ENCODE measurements at places on chromosomes 12 and 14.

GRCh38 chr12:118023301-118023860 is 6.9 kb downstream of the RFC5 start:
- no peak for DNase-seq

DNA sequence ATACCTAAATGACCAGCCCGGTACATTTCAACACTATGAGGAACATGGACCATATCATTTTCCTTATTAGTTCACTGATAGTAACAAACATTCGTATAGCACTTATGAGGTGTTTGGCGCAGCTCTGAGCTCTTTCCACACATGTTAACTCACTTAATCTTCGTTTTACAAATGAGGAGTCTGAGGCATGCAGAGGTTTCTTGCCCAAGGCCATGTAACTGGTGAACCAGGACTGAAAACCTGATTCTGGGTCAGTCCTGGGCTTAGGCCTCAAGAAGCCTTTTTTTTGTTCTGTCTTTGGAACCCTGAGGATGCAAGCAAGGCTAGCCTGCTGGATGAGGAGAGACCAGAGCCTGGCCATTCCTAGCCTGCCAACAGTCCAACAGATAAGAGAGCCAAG is 55.0 kb downstream of the C14orf132 start:
- no peak for DNase-seq

GRCh38 chr12:32134101-32134888 is 27.6 kb downstream of the BICD1 start:
- peak; percentile 51 for DNase-seq

- peak; percentile 74 for DNase-seq
Measured at GRCh38 chr12:16347391-16348298, at the start of gene MGST1. TSS of gene MGST1 (plus strand) at chr12:16347645. CDS start at chr12:16354253, 6,608 bp downstream.

DNA sequence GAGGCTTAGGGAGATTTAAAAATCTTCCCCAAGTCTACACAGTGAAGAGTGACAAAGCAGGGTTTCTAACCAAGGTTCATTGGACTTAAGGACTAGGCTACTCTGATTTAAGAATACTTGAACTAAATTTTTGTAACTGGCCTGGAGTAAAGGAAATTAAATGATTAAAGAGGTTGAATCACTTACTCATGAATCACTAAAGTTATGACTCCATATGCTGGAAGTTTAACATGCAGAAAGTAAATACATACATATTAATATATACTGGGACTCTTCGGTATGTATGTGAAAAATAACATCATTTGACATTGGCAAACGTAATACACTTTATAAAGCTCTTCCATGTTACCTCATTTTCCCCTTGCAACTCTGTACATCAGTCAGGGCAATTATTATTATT is 322.9 kb downstream of the KCNH5 start:
- DNase-seq, result no peak

GRCh38 chr14:99812096-99812750 is 19.0 kb downstream of the EML1 start:
- no peak for DNase-seq

DNA sequence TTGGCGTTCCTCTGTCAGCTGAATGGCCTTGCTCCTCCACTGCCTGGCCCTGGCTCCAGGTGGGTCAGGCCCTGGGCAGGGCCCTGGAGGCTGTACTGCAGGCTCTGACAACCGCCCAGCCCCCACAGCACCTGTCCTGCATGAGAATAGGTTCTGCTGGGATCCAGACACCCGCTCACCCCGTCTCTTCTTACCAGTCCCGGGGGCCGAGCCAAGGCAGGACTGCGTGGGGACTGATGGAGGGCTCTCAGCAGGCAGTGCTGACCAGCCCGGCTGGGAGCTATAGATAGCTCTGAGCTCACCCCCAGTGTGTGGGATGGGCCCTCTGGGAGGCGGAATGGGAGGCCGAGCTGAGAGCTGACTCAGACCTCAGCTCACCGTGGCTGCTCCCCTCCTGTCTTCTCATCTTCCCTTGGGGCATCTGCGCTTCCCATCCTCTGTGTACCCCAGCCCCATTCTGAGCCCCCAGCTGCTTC is 39.6 kb downstream of the TEAD4 start:
- DNase-seq, result peak; percentile 84

DNA sequence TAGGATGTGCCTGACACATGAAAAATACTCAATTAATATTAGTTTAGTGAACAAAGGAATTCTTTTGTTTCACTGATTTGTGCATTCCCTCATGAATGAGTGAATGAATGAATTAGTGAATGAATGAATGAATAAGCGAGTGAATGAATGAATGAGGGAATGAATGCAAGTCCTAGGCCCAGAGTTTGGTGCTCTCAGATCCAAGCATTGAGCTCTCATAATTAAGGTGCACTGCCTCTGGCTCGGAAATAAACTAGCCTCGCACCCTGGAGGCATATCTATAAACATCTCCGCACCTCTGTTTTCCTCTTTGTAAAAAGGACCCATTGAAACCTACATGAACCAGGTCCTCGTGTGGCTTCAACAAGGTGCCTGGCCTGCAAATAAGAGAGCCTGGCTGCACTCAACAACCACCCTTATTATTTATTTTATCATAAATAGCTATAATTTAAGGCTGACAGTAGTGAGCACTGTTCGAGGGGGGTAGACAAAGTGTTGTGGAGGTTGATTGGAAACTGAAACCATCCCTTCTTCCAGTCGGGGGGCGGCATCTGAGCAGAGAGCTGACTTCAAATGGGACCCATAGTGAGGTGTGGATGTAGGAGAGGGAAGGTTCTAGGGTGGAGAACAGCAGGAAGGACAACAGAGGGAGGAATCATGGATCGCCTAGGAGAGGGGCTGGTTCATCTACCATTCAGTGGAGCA is 316.8 kb downstream of the BCL11B start:
- no peak for DNase-seq

DNA sequence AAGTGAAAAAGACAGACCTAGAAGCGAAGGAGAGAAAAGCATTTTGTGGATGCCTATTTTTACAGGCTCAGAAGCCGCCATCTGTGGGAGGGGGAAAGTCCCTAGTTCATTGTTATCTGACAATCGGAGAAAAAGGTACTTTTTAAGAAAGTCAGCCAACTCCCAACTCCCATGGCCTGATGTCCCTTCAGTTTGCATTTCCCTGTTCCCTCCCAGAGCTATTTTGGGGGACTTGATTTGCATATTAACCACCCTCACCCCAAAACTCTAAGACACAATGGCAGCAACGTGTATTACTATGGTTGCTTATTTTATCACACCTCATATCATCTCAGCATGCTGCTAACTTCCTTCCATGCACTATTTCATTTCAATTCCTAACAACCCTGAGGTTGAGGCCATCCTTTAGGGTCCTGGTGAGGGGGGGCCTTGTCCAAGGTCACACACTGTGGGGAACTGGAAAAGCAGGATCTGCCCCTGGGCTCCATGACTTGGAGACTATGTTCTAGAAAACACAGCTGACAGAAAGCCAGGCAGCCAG is 18.7 kb downstream of the HVCN1 start:
- DNase-seq, result no peak

DNA sequence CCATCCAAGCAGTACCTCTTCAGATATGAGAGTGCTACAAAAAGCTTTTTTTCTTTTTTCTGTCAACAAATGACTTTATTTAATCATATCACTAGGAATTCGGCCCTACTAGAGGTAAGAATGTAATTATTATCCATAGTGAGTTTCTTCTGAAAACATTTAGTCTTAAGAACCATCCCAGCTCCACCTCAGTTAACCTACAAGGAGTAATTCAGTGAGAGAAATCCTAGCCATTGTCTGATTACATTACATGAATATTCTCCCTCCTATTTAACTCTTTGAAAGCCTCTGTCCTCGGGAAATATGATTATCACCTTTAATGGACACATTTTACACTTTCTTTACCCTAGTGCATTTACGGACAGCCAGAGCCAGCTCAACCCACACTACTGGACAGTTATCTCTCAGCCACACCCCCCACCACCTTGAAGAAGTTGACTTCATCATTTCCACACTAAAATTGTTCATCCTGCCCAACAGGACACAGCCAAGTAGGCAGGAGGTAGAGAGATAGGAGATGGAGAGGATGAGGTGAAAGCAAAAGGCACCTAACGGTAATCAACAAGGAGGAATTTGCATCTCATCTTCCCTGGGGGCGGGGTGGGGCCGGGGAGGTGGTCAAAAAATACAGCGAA is 1.3 kb downstream of the PPFIA2 start:
- DNase-seq, result no peak

DNA sequence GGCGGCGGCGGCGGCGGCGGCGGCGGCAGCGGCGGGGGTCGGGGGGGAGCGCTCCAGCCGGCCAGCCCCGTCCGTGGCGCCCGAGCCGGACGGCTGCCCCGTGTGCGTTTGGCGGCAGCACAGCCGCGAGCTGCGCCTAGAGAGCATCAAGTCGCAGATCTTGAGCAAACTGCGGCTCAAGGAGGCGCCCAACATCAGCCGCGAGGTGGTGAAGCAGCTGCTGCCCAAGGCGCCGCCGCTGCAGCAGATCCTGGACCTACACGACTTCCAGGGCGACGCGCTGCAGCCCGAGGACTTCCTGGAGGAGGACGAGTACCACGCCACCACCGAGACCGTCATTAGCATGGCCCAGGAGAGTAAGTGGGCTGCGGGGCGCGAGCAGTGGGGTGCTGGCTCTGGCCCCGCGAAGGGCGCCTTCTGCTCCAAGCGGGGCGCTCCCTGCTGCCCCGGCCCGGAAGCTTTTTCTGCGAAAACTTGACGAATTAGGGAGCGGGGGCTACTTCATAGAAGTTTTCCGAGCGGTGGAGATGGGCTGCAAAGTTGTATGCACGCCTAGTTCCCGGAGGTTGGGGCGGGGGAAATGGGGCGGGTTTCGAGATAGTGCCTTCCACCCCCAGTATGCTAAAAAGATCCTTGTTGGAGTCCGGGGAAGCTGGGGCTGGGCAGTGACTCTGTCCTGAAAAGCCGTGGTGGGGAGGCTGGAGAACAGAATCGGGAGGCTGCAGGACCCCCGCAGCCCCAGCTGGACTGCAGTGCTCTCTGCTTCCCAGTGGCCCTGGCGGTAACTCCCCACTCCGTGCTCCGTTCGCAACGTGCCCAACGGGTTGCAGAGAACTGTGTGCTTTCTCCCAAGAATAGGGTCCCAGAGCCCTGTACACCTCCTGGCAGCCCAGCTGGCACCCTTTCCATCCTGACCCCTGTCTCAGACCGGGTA is 751 bp downstream of the GDF11 start:
- DNase-seq, result peak; percentile 74

DNA sequence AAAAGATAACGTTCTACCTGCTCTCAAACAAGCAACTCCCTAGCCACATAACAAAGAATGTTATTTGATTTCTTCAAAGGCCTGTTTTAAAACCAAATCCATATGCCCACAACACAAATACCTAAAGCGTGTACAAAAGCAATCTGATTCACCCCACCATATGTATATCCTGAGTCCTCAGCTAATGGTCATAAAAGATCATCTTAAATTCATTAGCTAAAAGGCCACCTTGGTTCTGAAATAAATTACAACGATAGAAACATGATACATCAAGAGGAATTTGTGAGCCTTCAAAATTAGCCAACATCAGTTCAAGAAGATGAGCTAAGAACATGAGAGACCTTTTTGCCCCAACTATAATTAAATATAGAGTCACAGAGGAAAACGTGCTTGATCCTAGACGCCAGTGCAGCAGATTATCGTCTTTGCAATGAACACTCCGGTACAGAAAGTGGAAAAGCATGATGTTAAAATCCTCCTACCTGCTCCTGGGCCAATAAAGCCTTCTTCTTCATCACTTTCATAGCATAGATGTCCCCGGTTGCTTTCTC is 20.0 kb downstream of the CIT start:
- no peak for DNase-seq

DNA sequence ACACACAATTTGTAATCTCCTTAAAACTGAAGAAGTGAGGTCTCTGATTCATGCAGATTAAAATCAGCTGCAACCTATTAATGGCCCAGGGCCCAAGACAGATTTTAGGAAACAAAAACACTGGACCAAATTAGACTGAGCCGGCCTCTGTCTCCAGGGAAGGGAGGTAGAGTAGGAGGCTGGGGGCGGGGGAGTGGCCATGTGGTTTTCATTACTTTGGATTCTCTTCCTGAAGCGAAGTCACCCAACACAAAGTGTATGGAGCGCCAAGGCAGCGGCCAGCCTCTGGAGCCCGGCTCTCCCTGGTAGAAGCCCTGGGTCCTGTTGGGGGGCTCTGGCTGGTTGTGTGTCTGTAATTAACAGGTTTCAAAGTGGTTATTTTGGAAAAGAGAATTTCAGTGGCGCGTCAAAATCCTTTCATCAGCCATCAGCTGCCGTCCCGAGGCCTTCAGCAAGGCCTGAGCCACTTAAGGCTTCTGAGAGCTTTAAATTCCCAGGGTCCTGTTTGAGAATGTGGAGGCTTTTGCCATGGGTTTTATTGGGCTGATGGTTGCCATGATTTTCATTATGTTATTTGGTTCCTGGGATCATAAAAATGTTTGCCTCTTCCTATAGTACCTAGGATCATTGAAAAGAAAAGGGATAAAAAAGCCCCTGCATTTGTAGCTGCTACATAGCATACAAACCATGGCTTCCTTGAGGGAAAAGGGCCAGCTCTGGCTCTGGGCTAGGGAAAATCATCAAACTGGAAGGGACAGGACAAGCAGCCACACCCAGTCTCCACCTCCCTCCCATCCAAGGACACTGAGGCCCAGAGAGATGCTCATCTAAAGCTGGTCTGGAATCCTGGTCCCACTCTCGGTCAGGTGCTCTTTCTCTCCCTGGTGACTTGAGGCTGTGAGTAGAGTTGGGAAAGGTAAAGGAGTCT is 282.4 kb downstream of the ZFP36L1 start:
- peak; percentile 66 for DNase-seq

DNA sequence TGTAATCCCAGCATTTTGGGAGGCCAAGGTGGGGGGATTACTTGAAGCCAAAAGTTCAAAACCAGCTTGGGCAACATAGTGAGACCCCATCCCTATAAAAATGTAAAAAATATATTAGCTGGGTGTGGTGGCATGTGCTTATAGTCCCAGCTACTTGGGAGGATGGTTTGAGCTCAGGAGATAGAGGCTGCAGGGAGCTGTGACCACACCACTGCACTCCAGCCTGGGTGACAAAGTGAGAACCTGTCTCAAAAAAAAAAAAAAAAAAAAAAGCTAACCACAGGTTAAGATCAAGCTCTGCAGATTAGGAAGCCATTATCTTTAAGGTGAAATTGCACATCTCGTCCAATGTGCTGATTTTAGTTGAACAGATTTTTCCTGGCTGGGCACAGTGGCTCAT is 23.7 kb upstream of the CERS5 start:
- no peak for DNase-seq

DNA sequence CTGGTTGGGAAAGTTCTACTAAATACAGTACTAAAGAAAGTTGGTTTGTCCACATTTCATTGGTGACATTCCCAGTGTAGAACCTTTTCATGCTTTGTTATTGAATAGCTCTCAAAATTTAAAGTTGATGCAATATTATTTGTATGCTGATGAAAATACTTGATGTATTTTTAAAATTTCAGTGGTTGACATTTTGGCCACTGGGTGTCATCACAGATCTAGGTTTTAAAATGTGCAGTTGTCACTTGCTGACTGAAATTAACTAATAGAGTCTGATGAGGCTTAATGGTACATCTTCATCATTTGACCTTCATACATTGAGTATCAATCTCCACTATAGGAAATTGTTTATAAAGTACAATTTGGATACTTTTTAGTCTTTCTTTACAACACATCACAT is 37.1 kb downstream of the CMAS start:
- peak; percentile 54 for DNase-seq
